WTC11 (cell line): ENCODE measurements at places on chromosomes 11 and 22.

DNA sequence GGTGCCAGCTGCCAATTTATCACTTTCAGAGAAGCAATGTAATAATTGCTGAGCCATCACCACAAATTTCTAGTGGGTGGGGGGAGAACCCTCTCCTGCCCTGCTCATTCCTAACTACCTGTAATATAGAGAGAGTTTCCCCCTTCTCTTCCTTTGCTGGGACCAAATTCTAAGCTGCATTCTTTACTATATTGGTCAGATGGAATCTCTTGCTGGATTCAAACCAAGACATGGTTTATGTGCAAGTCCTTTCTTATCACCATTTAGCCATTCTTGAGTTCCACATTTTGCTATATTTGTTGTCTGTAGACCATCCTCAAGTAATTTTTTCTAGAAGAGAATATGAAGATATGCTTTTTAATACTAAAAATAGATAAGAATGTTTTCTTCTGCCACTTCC, 452.1 kb downstream of the MN1 start:
- DNase-seq = no peak

DNA sequence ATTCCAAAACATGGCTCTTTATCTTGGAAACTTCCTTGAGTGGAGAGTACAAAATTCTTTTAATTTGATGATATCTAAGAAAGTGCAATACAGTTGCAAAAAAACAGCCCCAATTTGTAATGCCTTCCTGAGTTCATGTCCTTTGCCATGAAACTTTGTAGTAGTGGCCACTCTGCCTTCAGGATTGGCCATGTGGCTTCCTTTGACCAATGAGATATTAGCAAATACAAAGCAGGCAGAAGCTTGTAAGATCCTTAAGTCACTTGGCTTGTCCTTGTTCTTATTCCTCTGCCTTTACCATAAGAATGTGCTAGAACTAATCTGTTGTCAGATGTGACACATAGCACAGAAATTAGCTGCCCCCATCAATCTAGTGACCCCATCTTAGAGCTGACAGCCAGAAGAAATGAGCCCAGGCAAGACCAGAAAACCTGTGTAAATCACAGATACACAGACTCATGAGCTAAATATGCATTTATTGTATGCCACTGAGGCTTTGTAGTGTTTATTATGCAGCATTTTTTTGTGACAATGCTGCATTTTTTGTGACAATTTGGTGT, 29.8 kb upstream of the BLID start:
- no peak for DNase-seq

GRCh38 chr22:46336119-46337078, 885 bp downstream of the TRMU start:
- peak; percentile 30 for DNase-seq

- no peak for DNase-seq
These were observed 29.0 kb downstream of the RTN4R start for GRCh38 chr22:20238901-20239675.

GRCh38 chr11:127098684-127099083, 98.1 kb upstream of the KIRREL3 start:
- DNase-seq = peak; percentile 40

GRCh38 chr11:91133361-91133760, 910.5 kb upstream of the CHORDC1 start:
- no peak for DNase-seq

DNA sequence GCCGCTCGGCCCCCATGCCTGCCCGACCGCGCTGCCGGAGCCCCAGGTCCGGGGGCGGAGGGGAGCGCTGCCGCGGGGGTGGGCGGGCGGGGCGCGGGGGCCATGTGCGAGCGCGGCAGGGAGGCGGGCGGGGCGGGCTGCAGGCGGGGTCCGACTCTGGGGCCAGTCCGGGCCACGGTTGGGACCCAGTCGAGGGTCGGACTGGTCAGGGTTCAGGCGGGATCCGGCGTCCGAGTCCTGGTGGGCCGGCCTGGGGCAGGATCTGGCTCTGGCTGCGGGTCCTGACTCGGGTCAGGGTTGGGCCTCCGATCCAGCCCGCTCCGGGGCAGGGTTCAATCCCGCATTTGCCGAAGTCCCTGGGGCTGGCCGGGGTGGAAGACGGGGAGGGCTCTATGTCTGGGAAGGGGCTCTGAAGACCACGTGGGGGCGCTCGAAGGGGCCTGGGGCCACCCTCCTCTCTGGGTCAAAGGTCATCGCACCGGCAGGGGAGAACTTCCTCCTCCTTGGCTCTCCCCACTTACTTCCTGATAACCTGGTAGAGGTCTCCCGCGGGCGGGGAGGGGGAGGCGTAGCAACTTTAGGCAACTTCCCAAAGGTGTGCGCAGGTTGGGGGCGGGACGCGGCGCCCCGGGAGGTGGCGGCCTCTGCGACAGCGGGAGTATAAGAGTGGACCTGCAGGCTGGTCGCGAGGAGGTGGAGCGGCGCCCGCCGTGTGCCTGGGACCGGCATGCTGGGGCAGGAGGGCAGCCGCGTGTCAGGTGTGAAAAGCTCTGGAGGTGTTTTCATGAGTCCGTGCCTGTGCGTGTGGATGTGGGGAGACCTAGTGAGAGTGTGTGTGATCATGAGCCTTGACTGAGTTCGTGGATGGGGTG, 603 bp downstream of the ESRRA start:
- DNase-seq = peak; percentile 77

GRCh38 chr11:85626496-85626895, 648 bp downstream of the DLG2 start:
- DNase-seq = no peak

DNA sequence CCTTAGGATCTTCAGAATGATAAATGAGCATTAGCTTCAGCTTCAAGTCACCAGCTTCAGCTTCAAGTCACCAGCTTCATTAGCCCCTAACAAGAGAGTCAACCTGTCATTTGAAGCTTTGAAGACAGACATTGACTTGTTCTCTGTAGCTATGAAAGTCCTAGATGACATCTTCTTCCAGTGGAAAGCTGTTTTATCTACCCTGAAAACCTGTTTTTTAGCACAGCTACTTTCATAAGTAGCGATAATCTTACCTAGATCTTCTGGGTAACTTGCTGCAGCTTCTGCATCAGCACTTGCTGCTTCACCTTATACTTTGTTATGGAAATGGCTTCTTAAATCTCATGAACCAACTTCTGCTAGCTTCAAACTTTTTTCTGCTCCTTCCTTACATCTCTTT, 85.7 kb downstream of the PGR start:
- DNase-seq = no peak

- no peak for DNase-seq
These were observed 18.5 kb downstream of the GAB2 start for GRCh38 chr11:78399136-78399535.

DNA sequence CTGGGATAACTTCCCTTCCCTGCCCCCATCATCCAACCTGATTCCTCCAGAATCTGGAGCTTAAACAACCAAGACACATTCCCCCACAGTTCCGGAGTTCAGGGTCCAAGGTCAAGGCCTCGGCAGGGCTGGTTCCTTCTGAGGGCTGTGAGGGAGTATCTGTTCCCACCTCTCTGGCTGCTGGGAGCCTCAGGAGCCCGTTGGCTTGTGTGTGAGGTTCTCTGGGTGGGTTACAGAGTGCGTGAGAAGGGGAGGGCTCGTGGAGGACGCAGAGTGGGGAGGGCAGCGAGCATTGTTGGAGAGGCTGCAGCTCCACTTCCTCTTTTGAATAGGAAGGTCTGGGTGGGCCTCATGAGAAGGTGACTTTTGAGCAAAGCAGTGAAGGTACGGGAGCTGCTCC, 8.5 kb downstream of the SERHL2 start:
- DNase-seq = no peak

DNA sequence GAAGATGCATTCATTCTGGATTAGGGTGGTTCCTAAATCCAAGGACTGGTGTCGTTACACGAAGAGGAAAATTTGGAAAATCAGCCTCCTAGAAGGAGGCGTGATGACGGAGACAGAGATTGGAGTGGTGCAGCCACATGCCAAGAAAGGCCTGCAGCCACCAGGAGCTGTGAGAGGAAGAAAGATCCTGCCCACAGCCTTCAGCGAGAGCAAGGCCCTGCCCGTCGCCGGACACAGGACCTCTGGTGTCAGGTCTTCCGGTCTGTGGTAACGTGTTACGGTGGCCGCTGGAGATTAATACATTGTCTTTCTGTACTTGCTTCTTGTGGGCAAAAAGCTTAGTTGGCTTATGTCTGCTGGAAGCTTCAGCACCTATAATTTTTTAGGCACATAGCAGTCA, 1045.8 kb downstream of the BRD1 start:
- no peak for DNase-seq

- DNase-seq = no peak
These were observed 23.3 kb upstream of the CD44 start for GRCh38 chr11:35115688-35116030.

- no peak for DNase-seq
These were observed 15.2 kb upstream of the EIF3D start for GRCh38 chr22:36544107-36544620.

DNA sequence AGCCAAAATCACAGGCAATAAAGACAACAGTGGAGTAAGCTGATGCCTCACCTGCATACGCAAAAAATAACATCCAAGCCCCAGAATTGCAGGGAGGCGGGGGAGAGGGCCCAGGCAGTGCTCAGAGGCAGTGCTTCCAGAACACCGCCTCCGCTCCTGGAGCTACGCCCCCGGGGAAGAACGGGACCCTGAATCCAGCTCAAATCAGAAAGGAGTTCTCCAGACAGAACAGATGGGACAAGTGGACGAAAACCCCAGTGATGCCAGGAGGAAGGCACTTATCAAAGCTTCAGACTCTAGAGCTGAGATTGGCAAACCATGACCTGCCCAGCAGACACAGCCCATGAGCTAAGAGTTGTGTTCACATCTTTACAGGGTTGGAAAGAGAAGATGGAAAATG, 683.9 kb downstream of the TBC1D22A start:
- DNase-seq = no peak

GRCh38 chr22:49667236-49667635, 160.4 kb downstream of the BRD1 start:
- DNase-seq = peak; percentile 12

- DNase-seq = no peak
These were observed 612.5 kb upstream of the LUZP2 start for GRCh38 chr11:23884341-23884740.

GRCh38 chr11:108218912-108219783, 3.3 kb downstream of the NPAT start:
- no peak for DNase-seq

DNA sequence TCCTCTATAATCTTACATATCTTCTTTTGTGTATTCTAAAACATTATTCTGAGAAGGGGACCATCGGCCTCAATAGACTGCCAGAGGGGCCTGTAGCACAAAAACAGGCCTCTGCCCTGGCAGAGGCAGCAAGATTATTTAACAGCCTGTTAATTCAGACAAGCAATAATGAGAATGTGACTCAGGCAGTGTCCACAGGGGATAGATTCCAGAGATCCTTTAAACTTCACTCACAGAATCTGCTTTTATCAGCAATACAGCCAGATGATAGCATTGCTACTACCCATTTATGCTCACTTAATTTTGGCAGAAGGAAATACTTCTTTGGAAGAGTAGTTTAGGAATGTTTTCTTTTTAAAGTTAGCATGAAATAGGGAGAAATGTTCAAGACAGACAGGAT, 44.9 kb downstream of the AAMDC start:
- DNase-seq = no peak

GRCh38 chr11:404551-405264, 10.1 kb downstream of the SIGIRR start:
- peak; percentile 10 for DNase-seq

- no peak for DNase-seq
These were observed 29.4 kb downstream of the PPP2R1B start for GRCh38 chr11:111736621-111737443.
